ENCODE measurements at places on chromosomes 11 and 22.

DNA sequence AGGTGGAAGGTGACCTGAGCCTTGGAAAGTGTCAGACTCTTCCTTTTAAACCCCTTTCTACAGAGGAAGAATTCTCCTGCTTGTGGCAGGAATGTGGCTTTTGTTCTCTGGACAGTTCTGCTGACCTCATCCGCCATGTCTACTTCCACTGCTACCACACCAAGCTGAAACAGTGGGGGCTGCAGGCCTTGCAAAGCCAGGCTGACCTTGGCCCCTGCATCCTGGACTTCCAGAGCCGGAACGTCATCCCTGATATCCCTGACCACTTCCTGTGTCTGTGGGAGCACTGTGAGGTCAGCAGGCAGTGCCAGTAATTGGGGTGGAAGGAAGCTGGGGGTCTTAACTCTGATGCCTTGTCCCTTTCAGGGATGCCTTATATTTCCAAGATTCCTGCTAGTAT is 9.3 kb downstream of the HINFP start:
- DNase-seq = no peak

DNA sequence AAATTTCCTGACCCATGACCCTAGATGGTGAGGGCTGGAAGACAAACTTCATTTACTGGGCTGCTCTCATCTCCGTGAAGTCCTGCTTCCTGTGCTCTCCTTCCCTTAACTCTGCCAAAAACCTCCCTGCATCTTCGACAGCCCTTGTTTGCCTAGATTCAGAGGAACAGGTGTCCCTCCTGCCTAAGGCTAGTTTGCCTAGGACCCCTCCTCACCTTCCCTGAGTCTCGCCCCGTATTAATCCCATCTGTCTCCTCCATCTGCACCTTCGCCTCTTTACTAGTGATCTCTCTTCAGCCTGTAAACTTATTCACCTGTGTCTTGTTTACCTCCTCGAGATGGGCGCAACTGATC is 33.1 kb downstream of the EIF3F start:
- no peak for DNase-seq

DNA sequence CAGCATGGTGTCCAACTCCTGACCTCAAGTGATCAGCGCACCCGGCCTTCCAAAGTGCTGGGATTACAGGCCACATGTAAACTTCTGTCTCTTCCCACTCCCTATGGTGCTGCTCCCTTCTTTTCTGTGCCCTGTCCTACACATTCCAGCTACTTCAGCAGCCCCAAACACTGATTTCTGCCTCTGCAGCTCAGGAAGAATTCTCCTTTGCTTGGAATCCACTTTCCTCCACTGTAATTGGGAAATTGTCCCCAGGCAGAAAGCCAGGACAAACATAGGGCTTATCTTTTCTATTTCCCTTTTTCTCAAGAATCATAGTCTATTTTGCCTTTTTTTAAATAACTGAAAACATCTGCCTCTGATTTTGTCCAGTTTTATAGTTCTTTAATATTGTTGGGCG is 21.3 kb upstream of the DRG1 start:
- no peak for DNase-seq

DNA sequence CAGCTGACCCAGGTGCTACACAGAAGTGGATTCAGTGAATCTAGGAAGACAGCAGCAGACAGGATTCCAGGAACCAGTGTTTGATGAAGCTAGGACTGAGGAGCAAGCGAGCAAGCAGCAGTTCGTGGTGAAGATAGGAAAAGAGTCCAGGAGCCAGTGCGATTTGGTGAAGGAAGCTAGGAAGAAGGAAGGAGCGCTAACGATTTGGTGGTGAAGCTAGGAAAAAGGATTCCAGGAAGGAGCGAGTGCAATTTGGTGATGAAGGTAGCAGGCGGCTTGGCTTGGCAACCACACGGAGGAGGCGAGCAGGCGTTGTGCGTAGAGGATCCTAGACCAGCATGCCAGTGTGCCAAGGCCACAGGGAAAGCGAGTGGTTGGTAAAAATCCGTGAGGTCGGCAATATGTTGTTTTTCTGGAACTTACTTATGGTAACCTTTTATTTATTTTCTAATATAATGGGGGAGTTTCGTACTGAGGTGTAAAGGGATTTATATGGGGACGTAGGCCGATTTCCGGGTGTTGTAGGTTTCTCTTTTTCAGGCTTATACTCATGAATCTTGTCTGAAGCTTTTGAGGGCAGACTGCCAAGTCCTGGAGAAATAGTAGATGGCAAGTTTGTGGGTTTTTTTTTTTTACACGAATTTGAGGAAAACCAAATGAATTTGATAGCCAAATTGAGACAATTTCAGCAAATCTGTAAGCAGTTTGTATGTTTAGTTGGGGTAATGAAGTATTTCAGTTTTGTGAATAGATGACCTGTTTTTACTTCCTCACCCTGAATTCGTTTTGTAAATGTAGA is 1.7 kb downstream of the MALAT1 start:
- no peak for DNase-seq

- DNase-seq = no peak
Observed at GRCh38 chr11:36377759-36378564, 81.9 kb downstream of the PRR5L start.

- no peak for DNase-seq
Observed at GRCh38 chr11:71146846-71147245, 105.5 kb downstream of the SHANK2 start.

DNA sequence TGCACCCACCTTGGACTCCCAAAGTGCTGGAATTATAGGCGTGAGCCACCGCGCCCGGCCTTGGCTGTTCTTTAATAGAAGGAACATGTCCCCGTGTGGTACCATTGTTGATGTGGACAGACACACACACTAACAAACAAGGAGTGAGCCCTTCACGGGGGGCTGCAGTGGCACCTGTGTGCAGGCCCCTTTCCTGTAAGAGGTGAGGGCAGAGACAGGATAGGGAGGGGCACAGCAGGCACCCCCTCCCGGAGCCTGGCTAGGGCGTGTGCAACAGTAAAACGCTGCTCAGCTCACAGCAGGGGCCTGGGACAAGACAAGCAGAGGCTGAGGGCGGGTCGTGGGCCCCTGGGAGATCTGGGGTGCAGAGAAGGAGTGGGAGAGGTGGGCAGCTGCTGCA is 37.8 kb downstream of the GRIK4 start:
- no peak for DNase-seq

Measured in T-cell (primary cell).